Amniotic stem cell (primary cell): ENCODE measurements at places on chromosomes 6 and 20.

GRCh38 chr6:35731736-35732532, 4.9 kb upstream of the ARMC12 start:
- peak; percentile 53 for DNase-seq

GRCh38 chr20:59441860-59442810, 141.7 kb downstream of the EDN3 start:
- DNase-seq = no peak

DNA sequence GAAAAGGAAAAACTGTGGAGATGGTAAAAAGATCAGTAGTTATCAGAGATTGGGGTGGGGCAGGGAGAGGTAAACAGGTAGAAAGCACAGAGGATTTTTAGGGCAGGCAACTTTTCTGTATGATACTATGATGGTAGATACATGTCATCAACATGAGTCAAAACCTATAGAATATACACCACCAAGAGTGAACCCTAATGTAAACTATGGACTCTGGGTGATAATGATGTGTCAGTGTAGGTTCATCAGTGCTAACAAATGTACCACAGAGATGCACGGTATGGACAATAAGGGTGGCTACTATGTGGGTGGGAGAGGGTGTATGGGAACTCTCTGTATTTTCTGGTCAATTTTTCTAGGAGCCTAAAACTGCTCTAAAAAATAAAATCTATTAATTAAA, 18.5 kb downstream of the PACSIN1 start:
- DNase-seq = no peak

- DNase-seq = no peak
These were observed 23.3 kb downstream of the NAPB start for GRCh38 chr20:23397961-23398360.

GRCh38 chr6:118589186-118589585, 41.1 kb downstream of the PLN start:
- DNase-seq = no peak

DNA sequence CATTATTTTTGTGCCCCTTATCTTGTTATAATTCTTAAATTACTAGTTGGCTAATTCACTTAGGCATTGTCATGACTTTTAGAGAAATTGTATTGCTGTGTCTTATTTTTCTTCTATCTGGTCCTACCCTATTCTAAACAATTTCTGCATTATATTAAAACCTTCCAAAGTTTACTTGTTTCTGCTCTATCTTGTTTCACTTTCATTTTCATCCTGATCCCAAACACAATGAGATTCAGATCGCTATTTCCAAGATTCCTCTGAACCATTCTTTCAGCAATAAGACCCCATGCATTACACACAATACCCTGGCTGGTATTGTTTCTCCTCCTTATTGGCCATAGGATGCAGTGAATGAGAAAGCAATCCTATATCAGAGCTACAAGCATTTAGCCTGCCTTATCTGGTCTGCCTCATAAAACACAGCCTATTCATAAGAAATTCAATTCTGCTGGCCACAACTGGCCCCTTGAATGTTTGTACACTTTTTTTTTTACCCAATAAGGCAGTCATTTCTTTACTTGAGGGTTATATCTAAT, 69.9 kb upstream of the POU3F2 start:
- DNase-seq = no peak

- peak; percentile 60 for DNase-seq
These were observed 674.6 kb upstream of the MARCKS start for GRCh38 chr6:113182370-113183141.

- DNase-seq = no peak
These were observed 42.1 kb downstream of the HLA-DPB1 start for GRCh38 chr6:33117811-33118277.

DNA sequence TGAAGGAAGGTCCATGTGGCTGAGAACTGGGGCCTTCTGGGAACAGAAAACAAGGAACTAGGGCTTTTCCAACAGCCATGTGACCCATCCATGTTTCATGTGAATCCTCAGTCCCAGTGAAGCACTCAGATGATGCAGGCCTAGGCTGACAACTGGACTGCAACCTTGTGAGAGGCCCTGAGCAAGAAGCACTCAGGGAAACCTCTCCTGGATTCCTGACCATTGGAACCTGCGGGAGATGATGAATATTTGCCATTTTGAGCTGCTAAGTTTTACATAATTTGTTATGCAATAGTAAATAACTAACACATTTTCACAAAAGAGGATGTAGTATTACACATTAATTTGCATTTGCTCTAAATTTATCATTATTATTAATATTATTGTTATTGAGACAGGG, 38.4 kb upstream of the HLA-G start:
- no peak for DNase-seq
